ENCODE measurements at places on chromosomes 7 and 10. TPM values are rescaled to one million over a fixed set of nuclear protein-coding genes. Genes with fewer than 3 reads are reported as not detected.

CYP2C19 gene
- total RNA-seq, result not detected

KAZALD1 gene
- total RNA-seq, result not detected

NPFFR1 gene
- not detected for total RNA-seq

CCDC6 gene
- total RNA-seq, result 22.7 TPM

VIPR2 gene
- total RNA-seq, result 0.22 TPM

MKX gene
- not detected for total RNA-seq

RARRES2 gene
- 0.29 TPM for total RNA-seq

NHLRC2 gene
- 25.4 TPM for total RNA-seq

CCNJ gene
- 8.1 TPM for total RNA-seq

NPSR1 gene
- not detected for total RNA-seq

GPR22 gene
- not detected for total RNA-seq

CUZD1 gene
- total RNA-seq, result 3.9 TPM

CLRN3 gene
- not detected for total RNA-seq

ICA1 gene
- not detected for total RNA-seq

BTBD16 gene
- not detected for total RNA-seq

SLC26A5 gene
- not detected for total RNA-seq

HTRA1 gene
- total RNA-seq, result not detected

LRIT1 gene
- not detected for total RNA-seq

CDK13 gene
- total RNA-seq, result 100 TPM

ZNF680 gene
- total RNA-seq, result 18.2 TPM

TAS2R3 gene
- total RNA-seq, result 4.6 TPM

TMEM213 gene
- not detected for total RNA-seq

CCM2 gene
- total RNA-seq, result 160 TPM

GPER1 gene
- total RNA-seq, result 0.25 TPM

ZNF518A gene
- 25.8 TPM for total RNA-seq

WEE2 gene
- not detected for total RNA-seq

GIMAP5 gene
- total RNA-seq, result 364 TPM

H2BK1 gene
- total RNA-seq, result 2.6 TPM

MYL10 gene
- total RNA-seq, result not detected

GOT1 gene
- 13.2 TPM for total RNA-seq

STEAP4 gene
- not detected for total RNA-seq

MMD2 gene
- total RNA-seq, result not detected

PPP1R3C gene
- not detected for total RNA-seq

ZP3 gene
- 3.2 TPM for total RNA-seq

ATXN7L1 gene
- 35.1 TPM for total RNA-seq

OPN4 gene
- not detected for total RNA-seq

ADCK2 gene
- 17.1 TPM for total RNA-seq

SSC4D gene
- not detected for total RNA-seq
